ENCODE measurements at places on chromosomes 1 and 21.

- DNase-seq = no peak
These were observed 118.2 kb downstream of the FOXD2 start for GRCh38 chr1:47555841-47556560.

GRCh38 chr21:43786300-43786806 is 3.0 kb upstream of the RRP1 start:
- DNase-seq = peak; percentile 46

GRCh38 chr1:31234123-31234708 is 5.5 kb downstream of the NKAIN1 start:
- no peak for DNase-seq

DNA sequence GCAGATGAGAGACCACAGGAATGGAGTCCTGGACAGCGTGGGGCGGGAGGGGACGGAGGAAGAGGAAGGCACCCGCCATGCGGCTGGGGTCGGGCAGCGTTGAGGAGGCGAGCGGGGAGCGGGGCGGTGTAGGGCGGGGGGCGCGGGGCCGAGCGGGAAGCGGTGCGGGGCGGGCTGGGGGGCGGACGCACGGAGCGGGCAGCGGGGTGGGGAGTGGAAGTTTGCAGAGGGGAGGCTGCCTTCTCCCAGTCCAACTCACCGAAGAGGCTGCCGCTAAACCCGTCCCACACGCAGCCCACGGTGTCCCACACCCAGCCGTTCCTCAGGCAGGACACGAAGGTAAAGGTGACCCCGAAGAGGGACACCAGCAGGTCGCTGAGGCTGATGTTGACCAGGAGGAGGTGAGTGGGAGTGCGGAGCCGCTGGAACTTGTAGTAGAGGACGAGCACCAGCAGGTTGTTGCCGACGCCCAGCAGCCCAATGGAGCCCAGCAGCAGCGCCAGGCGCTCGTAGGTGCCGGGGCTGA is 483 bp downstream of the CHML start:
- DNase-seq = peak; percentile 80

GRCh38 chr1:243568793-243569192 is 281.2 kb downstream of the AKT3 start:
- no peak for DNase-seq

DNA sequence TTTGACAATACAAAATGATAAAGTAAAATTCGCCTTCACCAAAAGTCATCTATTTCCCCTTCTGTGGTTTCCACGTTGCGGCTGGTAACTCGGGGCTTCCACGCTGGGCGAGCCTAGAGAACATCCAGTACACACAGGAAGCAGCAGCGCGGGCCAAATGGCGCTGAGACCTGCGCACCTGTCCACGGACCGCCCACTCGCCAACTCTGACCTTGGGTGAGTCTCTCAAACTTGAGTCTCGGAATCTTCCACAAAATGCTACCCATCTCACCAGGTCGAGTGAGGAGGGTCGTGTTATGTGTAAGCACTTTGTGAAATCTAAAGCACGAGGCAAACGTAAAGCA is 820 bp upstream of the TTF2 start:
- peak; percentile 83 for DNase-seq

DNA sequence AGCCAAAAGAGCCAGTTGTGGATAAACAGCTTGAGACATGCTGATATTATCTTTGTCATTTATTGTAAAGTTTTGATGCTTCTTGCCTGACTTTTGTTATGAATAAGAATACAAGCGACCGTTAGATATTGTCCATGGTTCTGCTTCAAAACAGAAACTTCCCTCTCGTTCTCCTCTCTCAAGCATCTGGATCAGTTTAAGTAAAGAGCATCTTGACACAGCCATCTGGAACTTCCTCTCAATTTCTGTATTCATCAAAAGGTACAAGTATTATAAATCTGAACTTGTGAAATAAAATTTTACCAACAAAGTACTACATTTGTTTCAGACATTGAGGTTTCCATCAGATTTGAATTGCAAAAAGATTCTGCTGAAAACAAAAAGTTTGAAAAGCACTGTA is 36.4 kb upstream of the CLDN14 start:
- DNase-seq = no peak

- peak; percentile 58 for DNase-seq
These were observed 8.5 kb downstream of the SERINC2 start for GRCh38 chr1:31421371-31422040.
